Renal cortical epithelial cell (primary cell): ENCODE measurements at places on chromosomes 7 and 10. TPM values are rescaled to one million over a fixed set of nuclear protein-coding genes. Genes with fewer than 3 reads are reported as not detected.

VWC2 gene
- not detected in 2 replicates for total RNA-seq

ACTR3C gene
- total RNA-seq = 40.1 and 81.8 TPM in 2 replicates

ZNF518A gene
- total RNA-seq = 16.5 and 29.3 TPM in 2 replicates

CYP3A7 gene
- not detected in 2 replicates for total RNA-seq

HOXA9 gene
- total RNA-seq = 22.6 and 70.8 TPM in 2 replicates

SSC4D gene
- total RNA-seq = 7.1 and 34.5 TPM in 2 replicates

POMZP3 gene
- total RNA-seq = 0.85 and 2.8 TPM in 2 replicates

DNA sequence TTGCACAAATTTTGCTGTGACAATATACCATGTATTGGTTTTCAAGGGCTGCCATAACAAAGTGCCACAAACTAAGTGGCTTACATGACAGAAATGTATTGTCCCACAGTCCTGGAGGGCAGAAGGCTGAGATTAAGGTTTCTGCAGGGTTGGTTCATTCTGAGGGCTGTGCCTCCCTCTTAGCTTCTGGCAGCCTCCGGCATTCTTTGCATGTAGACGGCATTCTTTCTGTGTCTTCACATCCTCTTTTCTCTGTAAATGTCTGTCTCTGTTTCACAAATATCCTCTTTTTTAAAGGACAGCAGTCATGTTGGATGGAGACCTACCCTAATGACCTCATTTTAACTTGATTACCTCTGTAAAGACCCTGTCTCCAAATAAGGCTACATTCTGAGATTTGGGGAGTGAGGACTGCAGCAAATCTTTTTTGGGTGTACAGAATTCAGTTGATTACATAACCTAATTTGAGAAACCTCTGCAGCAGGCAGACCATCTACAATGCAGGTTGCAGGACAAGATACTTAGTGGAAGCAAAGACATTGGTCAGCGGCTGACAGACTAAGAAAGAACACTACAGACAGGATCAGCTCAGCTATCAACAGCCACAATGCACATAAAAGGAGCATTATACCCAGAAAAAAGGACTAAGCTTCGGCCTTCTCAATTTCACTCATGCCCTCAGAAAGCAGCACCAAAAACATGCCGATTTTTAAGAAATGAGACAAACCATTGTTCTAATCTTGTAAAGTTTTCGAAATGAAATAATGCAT lies 84.6 kb upstream of the FAM3C start:
- no peak for DNase-seq

GRCh38 chr7:125154930-125155329 lies 225.3 kb upstream of the POT1 start:
- DNase-seq = no peak

- no peak for DNase-seq
Measured at GRCh38 chr7:5774136-5774535, 7.3 kb downstream of the RNF216 start.

DNA sequence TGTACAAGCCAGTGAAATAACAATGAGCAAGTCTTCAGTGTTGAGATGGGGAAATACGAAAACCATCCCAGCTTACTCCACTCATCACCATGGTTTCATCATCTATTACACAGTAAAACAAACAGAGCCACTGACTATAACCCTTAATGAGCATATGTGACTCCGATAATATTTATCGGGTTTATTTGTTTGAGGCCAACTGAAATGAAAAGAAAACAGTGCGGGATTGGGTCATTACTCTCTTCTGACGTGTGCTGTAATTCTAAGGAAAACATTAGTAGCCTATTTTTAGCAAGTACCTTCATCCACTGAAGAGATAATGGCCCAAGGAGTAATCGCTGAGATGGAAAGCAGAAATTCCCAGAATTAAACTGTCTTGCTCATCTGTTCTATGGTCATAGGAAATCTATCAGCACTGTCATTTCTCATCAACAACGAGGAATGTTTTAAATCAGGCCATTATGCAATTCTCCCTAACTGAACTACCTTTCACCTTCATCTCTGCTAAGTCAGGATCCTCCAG lies 716.5 kb downstream of the INHBA start:
- peak; percentile 88 for DNase-seq

GRCh38 chr10:131554821-131555220 lies 243.3 kb upstream of the TCERG1L start:
- no peak for DNase-seq

GRCh38 chr7:81516898-81517297 lies 252.9 kb downstream of the HGF start:
- no peak for DNase-seq

DNA sequence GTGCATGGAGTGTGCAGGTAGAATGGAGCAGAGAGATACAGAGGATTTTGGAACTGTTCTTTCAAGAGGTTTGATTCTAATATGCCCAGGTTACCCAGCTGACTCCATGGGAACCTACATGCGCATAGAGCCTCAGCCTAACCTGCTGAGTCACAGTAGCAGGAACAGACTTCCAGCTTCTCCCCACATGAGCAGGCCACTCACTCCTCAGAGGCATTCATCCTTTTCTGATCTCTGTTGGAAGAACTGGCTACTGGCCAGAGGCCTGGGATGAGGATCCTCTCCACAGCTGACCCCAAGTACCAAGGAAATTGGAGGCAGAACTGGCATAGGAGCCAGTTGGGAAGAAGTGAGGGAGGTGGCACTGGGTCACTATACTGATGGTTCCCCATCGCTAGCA lies 17.9 kb upstream of the CCSER2 start:
- DNase-seq = peak; percentile 90

GRCh38 chr7:19470031-19470430 lies 238.8 kb downstream of the POLR1F start:
- DNase-seq = no peak

DNA sequence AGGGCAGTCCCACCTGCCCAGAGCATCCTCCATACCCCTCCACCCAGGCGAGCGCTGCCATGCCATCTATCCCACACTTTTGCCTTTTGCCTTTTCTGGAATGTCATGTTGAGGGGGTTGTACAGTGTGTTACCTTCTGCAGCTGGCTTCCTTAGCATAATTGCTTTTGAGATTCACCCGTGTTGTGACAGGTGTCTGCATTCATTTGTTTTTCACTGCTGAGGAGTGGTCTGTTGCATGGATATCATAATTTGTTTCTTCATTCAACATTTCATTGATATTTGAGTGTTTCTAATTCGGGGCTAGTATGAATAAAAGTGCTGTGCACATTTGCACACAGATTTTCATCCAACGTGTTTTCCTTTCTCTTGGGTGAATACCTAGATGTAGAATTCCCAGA lies 353.9 kb downstream of the PAXIP1 start:
- DNase-seq = no peak

DNA sequence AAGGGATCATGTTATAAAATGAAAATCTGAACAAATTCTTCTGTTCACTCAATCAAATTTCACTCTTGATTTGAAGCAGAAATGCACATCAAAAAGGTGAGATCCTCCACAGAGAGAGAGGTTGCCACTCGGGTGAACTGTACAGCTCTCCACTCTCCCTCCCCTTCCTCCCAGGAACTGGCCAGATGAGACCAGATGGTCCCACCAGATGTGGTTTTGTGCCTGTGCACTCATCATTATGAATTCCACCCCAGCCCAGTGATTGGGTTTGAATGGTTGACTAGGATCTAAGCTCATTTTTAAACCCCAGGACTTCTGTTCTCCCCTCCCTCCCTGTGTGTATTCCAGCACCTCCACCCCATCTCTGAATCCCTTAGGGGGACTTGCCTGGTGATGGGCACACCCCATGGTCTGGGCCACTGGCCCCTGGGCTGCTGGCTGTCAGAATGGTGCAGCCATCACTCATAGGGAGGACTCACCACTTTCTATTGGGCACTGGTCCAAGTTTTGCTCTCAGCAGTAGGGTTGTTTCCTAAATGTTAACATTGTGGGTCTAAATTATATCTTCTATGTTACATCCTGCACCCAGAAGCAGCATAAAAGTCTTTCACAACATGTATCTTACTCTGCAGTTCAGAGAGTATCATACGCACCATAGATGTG lies 393.1 kb downstream of the TNS3 start:
- DNase-seq = no peak

- no peak for DNase-seq
Measured at GRCh38 chr10:114716811-114717404, 58.8 kb upstream of the ABLIM1 start.

- no peak for DNase-seq
Measured at GRCh38 chr10:71345694-71346093, 26.6 kb downstream of the SLC29A3 start.

- no peak for DNase-seq
Measured at GRCh38 chr7:86207740-86208139, 436.0 kb upstream of the GRM3 start.

DNA sequence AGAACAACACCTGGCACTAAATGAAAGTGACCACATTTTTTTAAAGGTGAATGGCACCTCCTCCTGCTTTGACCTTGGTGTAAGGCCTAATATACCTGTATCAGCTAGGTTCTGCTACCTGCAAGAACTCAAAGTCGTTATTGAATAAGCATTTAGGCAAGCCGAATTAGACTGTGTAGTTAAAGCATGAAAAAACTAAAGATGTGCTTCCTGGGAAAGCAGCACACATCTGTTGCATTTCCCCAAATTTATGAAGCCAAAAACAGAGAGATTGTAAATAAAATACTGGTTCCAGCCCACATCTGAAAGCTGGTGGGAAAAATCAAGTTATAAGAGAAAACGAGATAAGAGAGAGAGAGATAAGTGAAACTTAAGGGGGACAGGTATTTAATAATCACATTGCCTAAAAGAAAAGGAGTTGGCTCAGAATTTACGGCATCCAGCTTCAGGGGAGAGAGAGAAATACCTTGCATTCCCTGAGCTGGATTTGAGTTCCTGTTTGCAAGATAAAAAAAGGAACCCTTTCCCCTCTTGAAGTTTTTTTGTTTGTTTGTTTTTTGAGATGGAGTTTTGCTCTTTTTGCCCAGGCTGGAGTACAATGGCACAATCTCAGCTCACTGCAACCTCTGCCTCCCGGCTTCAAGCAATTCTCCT lies 1.8 kb upstream of the XPNPEP1 start:
- DNase-seq = no peak

GRCh38 chr10:51654918-51655317 lies 44.5 kb downstream of the CSTF2T start:
- DNase-seq = no peak
